ENCODE measurements at places on chromosomes 4 and X.

- DNase-seq: no peak
These were observed 58.1 kb downstream of the CCNG2 start for GRCh38 chr4:77215107-77215506.

- DNase-seq: no peak
These were observed 72.2 kb upstream of the STOX2 start for GRCh38 chr4:183832776-183833450.

- DNase-seq: no peak
These were observed 53.0 kb downstream of the PKD2 start for GRCh38 chr4:88060431-88060830.

- DNase-seq: no peak
These were observed 213.5 kb downstream of the CBR4 start for GRCh38 chr4:168796362-168797106.

DNA sequence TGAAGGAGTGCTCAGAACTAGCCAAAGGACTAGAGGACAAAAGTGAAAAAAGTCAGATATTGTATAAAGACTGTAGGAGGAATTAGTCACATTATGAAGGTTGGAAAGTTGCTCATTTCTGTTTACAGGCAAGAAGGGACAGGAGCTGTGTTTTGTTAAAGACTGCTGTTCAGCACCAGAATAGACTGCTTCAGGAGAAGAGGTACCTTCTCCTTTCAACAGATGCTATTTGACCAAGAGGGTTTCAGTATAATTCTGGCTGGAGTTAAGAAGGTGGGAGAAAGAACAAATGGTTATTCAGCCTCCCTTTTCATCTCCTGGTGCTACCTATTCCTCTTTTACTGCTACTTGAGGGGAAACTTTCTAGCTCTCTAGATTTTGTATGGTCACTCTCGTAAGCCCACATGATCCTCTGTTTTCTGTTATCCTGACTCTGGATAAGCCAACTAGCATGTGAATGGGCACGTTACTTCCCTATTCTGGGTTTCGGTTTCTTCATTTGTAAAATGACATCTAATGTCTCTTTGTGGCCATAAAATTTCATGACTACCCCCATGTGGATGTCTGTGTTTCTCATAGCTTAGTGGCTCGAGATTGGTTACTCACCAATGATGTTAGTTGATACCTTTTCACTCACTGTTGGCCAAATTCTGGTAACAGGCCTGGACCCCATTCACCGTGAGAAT is 68.9 kb downstream of the SH2D1A start:
- DNase-seq: no peak
